Stimulated activated CD8-positive, alpha-beta memory T cell treated with anti-CD3 and anti-CD28 coated beads, Interleukin-4, amount 100 ng/mL, for 48 hours (primary cell): ENCODE measurements at places on chromosomes 12 and 14.

DNA sequence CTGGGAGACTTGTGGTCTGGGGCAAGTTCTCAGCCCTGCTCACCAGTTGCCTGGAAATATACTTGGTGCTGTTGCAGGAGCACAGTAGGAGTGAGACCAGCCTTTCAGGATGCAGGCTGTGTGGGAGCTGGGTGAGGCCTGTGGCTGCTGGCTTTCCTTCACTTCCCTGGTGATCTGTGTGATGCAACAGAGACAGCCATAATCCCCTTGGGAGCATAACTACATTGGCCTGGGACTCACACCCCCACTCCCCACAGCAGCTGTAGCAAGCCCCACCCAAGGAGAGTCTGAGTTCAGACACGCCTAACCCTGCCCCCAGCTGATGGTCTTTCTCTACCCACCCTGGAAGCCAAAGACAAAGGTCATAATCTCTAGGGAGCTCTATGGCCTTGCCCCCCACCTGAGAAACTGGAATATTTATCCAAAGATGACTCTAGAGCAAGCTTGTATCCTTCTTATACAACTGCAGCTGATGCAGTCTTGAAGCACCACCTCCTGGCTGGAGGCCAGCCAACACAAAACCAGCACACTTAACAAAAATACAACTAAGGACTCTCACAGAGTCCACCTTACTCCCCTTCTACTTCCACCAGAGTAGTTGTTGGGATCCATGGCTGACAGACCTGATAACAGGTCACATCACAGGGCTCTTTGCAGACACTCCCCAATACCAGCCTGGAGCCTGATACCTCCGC is 190.4 kb upstream of the CPNE8 start:
- DNase-seq, result no peak

- peak; percentile 64 for DNase-seq
Observed at GRCh38 chr12:12474931-12475795, 87.5 kb downstream of the DUSP16 start.

- peak; percentile 93 for DNase-seq
Observed at GRCh38 chr12:52884526-52885293, 20.2 kb downstream of the KRT8 start.

GRCh38 chr14:93742761-93743160 is 45.5 kb downstream of the PRIMA1 start:
- no peak for DNase-seq

DNA sequence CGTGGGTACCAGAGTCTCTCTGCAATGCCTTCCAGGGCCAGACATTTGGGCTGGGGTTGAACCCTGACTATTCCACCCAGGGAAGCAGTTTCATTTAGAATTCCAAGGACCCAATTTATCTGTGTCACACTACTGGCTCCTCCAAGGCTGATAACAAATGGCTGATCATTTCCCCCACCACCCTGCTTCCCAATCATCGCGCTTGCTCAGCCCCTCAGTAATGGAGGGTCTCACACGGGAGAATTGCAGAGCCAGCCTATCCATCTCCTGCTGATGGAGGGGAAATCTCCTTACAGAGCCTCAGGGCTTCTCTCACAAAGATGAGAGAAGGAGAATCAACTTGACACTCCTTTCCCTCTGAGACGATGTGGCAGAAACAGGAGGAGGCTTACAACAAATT is 78.4 kb upstream of the WSCD2 start:
- DNase-seq, result no peak

DNA sequence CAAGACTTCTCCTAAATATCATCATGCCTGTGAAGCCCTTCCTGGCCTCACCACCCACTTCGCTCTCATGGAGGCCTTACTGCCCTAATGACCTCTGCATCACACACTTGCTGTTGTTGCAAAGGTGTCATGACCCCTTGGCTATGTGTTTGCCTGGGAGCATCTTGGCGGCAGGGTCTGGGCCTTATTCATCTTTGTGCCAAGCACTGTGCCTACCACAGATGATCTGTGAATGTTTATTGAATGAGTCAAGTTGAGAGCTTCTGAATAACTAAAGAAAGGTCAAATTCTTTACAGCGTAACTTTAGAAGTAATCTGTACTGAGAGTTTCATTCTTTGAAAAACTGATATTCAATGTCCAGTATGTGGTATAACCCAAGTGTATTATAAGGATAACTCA is 113.3 kb downstream of the TTC8 start:
- DNase-seq, result no peak

GRCh38 chr14:22981090-22981875 is 1.1 kb downstream of the AJUBA start:
- DNase-seq, result peak; percentile 45

DNA sequence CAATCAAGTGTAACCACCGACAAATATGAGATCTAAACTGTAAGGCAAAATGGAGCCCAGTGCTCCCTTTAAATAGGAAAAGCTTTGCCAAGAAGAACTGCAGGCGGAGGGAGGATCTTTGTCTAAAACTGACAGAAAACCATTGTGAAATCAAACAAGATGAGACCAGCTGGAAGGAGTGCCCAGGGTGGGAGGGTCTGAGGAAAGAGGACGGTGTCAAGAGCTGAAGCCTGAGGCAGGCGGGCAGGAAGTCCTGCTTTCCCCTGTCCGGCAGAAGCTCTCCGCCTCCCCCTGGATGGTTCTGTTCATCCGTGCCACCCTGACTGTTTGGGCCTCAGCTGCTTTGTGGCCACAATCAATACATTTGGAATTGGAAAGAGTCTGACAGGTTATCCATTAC is 37.5 kb downstream of the CDC42BPB start:
- DNase-seq, result no peak

DNA sequence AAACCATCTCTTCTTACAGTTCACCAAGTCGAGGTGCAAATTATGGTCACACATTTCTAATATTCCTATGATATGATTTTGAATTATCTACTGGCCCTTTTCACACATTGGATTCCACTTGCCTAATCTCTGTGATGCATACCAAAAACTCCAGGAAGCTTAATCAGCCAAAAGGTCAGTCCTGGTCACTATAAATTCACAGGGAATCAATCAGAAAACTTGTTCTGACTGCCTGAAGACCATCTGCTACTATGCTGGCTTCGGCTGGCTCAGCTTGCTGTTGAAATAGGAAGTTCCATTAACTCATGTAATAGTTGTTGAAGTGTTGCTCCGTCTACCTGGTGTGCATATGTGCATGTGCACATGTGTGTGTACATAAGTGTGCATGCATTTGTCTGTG is 142.8 kb upstream of the FLRT2 start:
- no peak for DNase-seq

GRCh38 chr14:76916040-76916715 is 90.0 kb downstream of the LRRC74A start:
- no peak for DNase-seq

- DNase-seq, result no peak
Observed at GRCh38 chr14:83294941-83295340, 1761.3 kb upstream of the SEL1L start.

GRCh38 chr12:57148469-57149244 is 1.2 kb upstream of the LRP1-AS start:
- no peak for DNase-seq

GRCh38 chr12:16399101-16399500 is 51.7 kb downstream of the MGST1 start:
- DNase-seq, result no peak

- DNase-seq, result no peak
Observed at GRCh38 chr12:51011955-51012354, 14.2 kb downstream of the SLC11A2 start.

DNA sequence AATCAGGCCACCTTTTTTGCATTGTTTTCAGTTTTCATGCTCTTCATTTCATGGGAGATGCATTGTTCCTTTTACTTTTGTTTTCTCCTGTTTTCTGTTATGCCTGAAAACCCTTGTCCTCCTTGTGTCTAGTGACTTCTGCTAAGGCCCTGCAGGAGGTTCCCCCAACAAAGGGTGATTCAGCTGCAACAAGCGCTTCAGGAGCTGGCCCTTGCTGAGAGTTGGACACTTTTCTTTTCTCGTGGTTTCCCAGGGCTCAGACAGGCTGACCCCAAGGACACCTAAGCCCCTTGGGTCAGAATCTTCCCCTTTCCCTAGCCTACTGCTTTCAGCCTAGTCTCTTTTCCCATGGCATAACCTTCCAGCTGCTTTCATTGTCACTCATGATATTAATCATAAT is 98.9 kb downstream of the PLXNC1 start:
- DNase-seq, result no peak

DNA sequence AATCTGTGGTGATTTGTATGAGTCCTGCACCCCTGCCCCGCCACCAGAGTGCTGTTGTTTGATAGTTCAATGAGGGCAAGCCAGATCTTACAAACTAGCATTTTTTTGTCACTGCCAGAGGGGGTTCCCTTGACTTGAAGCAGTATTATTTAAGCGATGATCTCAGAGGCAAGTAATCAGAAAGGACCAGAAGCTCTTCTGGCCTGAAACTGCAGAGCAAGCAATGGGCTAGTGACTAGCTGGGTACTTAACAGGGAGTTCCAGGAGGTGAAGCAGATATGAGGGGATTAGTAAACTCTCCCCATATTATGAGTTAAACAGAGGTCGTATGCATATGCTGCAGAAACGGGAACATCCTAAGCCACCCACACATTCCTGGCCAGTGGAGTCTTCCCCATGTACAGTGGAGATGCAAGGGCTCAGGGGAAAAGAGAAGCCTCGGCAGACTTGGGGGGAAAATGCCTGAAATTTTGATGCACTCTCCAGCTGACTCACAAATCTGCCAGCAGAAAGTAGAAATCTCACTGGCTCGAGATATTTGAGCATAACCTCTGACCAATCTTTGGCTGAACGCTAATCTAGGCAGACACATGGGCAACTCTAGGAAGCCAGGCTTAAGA is 8.3 kb upstream of the CRACR2A start:
- no peak for DNase-seq

GRCh38 chr14:75429562-75429961 is 1.7 kb downstream of the JDP2 start:
- no peak for DNase-seq

DNA sequence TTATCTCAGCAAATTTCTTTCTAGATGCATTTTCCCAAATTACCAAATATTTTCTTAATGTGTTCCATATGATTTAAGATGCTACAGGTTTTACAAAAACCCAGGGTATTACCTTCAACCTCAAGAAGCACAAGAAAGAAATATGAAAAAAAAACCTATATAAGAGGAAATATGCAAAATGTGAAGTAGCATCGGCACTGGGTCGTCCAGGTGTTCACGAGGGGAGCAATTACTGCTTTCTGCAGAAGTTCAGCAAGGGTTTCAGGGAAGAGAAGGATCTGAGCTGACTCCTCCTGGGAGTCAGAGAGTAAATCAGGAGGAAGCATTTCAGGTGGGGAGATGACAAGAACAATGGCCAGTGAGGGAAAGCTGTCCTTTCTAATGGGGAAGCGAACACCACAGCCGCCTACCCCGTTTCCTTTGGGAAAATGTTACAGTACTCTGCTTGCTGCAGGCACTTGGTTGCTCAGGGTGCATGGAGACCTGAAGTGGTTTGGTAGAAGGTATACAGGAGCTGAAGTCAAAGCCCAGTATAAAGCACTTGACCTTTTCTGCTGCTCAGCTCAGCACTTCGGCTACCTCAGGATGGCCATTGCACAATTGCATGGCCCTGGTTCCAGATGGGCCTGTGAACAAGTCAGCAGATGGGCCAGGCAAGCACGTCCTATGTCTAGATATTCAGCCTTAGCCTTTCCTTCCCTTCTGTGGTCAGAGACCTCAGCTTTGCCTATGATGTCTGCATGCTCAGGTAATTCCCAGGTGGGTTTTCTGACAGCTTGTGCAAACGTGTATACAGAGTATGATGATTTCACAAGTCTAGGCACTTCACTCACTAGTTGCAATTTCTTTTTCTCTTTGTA is 155.6 kb downstream of the PAX9 start:
- DNase-seq, result no peak

DNA sequence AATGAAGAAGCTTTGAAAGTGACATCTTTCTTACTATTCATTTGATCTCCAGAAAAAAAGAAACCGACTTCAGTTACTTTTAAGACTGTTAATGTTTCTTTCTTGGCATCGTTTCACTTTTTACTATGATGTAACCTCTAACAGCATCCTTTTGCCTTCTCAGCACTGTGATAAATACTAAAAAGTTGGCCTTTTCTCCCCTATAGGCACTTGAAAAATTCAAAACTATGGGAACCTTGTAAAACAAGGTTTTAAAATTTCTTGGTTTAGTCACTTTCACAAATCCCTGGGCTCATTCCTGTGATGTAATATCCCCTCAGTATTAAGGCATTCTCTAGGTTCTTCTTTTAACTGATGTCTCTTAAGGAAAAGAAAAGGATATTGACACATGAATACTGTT is 281.8 kb downstream of the EGLN3 start:
- no peak for DNase-seq

DNA sequence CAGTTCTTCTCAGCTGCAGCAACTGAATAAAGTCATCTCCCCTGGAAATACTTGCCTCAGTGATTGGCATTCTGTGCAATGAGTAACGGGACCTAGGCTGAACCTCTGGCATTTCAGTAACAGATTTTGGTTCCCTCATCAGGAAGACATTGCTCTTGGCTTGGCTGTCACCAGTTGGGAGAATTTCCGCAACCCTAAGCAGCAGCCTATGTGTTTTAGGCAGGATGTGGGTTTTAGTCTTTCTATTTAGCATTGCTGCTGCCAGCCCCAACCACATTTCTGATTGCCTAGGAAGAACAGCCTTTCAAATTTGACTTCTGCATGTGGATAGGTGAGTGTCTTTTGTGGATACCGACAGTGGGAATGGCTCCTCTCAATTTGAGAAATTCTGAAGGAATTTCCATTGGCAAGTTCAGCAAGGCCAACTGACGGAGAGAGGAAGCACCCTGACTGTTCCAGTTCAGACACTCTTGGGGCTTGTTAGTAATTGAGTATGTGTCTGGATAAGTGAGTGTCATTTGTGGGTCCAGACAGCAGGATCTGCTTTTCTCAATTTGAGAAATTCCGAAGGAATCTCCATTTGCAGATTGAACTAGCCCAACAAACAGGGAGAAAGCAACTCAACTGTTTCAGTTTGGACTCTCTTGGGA is 19.0 kb upstream of the CLEC2A start:
- DNase-seq, result peak; percentile 29

GRCh38 chr12:89523393-89523792 is 1.2 kb downstream of the GALNT4 start:
- no peak for DNase-seq

DNA sequence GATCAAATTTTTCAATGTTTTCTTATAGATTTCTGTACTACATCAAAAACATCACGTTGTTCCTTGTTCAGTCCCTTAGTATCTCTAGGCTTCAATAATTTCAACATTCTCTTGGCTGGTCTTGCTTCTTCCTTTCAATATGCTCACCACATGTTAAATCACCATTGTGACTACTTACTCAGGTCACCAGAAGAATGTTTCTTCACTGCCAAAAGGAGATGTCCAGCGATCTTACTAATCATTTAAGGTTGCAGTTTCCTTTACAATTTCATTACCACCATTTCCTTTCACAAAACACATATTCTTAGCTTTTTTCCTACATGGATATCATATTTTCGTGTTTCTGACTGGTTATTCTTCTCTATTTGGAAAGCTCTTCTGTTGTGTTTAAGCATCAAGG is 363.8 kb downstream of the NAV3 start:
- no peak for DNase-seq

GRCh38 chr12:107526555-107527180 is 158.9 kb upstream of the PWP1 start:
- no peak for DNase-seq
